Endothelial cell of umbilical vein (primary cell): ENCODE measurements at places on chromosomes 16 and 17. TPM values are rescaled to one million over a fixed set of nuclear protein-coding genes. Genes with fewer than 3 reads are reported as not detected.

PRAC2 gene
- not detected in 2 replicates for polyA plus RNA-seq

VAT1L gene
- 0.46 and 0.56 TPM in 2 replicates for polyA plus RNA-seq

KREMEN2 gene
- not detected in 2 replicates for polyA plus RNA-seq

CX3CL1 gene
- 2.0 TPM in 2 replicates for polyA plus RNA-seq

DNA sequence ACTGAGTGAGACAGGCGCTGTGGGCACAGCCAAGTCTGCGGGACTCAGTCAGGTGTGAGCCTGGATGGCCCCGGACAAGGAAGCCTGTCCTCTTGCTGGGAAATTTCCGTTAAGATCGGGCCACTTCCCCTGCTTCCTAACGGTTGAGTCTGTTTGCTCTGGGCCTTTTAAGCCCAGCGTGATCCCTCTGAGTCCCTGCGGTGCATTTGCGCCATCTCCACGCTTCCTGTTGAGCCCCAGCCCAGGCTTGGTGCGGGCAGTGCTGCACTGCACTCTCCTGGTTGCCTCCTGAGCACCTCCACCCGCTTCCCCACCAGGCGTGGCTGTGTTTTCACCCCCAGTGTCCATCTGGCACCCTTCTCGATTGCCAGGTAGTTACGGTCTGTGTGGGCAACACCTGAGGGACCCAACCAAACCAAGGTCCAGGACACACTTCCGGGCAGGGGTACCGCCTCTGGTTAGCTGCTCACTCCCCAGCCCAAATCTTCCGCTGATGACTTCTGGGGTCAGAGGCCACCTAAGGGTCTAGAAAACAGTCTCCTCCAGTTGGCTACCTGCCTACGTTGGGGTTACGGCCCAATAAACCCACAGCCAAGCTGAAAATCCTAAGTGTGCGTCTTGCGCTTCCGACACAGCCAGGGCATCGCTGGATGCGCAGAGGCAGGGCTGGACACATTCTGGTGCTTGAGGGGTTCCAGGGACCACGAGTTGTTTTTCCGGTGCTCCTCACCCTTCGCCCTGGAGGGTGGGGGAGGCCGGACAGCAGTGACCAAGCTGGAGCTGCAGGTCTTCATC is 1.4 kb upstream of the SLC25A10 start:
- peaks cover 3% of the 10 kb centered on the region for H3K36me3 ChIP-seq
- no peaks in the 10 kb centered on the region for H3K27me3 ChIP-seq
- no peak for DNase-seq
- H3K4me1 ChIP-seq = peaks cover 18% of the 10 kb centered on the region
- H3K27ac ChIP-seq = no peak overlapping the region

GRCh38 chr16:57720142-57720575 is 15.4 kb upstream of the KATNB1 start:
- peak; percentile 53 for DNase-seq
- no peak overlapping the region for H3K27ac ChIP-seq
- no peaks in the 10 kb centered on the region for H3K36me3 ChIP-seq

DNA sequence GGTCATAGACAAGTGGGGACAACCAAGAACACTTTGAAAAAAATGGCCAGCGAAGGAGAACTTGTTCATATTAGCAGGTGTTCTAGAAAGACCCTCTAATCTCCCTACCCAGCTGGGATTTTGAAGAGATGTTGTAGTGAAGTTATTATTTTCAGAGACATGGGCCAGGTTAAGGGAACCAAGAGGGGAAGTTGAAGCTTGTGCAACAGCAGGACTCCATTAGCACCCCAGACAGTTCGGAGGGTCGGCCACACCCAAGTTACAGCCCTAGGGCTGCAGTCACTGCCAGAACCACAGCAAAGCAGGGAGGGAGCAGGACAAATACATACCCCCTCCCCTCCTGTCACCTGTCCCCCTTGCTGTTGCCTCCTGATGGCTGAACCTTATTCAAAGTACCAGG is 42.3 kb downstream of the WSB1 start:
- no peaks in the 10 kb centered on the region for H3K36me3 ChIP-seq
- no peak overlapping the region for H3K27ac ChIP-seq
- no peak overlapping the region for H3K4me3 ChIP-seq
- no peak for DNase-seq

- DNase-seq = peak; percentile 61
- H3K4me3 ChIP-seq = peak overlapping the region; percentile 97
- H3K4me1 ChIP-seq = peaks cover 41% of the 10 kb centered on the region
- H3K27ac ChIP-seq = peak overlapping the region; percentile 80
- H3K36me3 ChIP-seq = no peaks in the 10 kb centered on the region
- H3K27me3 ChIP-seq = no peaks in the 10 kb centered on the region
Measured at GRCh38 chr17:48543107-48543853, 1.6 kb downstream of the HOXB2 start.

GRCh38 chr17:75864448-75864871 is 9.3 kb upstream of the WBP2 start:
- H3K36me3 ChIP-seq = no peaks in the 10 kb centered on the region
- no peak overlapping the region for H3K27ac ChIP-seq
- DNase-seq = no peak
- peaks cover under 1% of the 10 kb centered on the region for H3K4me1 ChIP-seq

GRCh38 chr16:21593530-21594289 is 5.7 kb upstream of the METTL9 start:
- no peak overlapping the region for H3K27ac ChIP-seq
- DNase-seq = no peak
- H3K27me3 ChIP-seq = no peaks in the 10 kb centered on the region
- H3K4me3 ChIP-seq = no peak overlapping the region
- H3K36me3 ChIP-seq = no peaks in the 10 kb centered on the region

- H3K36me3 ChIP-seq = no peaks in the 10 kb centered on the region
- H3K4me1 ChIP-seq = no peaks in the 10 kb centered on the region
- H3K27ac ChIP-seq = no peak overlapping the region
- no peaks in the 10 kb centered on the region for H3K27me3 ChIP-seq
Measured at GRCh38 chr17:72788950-72789585, 303.4 kb downstream of the SLC39A11 start.

GRCh38 chr16:1395444-1396031 is 19.0 kb downstream of the UNKL start:
- no peak overlapping the region for H3K27ac ChIP-seq
- no peak overlapping the region for H3K4me3 ChIP-seq
- no peaks in the 10 kb centered on the region for H3K4me1 ChIP-seq

GRCh38 chr17:5399767-5400166 is 19.7 kb downstream of the NUP88 start:
- H3K4me3 ChIP-seq = no peak overlapping the region
- no peak overlapping the region for H3K27ac ChIP-seq
- no peaks in the 10 kb centered on the region for H3K27me3 ChIP-seq

- peak; percentile 88 for DNase-seq
- no peaks in the 10 kb centered on the region for H3K36me3 ChIP-seq
- no peaks in the 10 kb centered on the region for H3K27me3 ChIP-seq
Measured at GRCh38 chr17:67374329-67375053, 2.6 kb upstream of the PITPNC1 start.

GRCh38 chr16:17397499-17397891 is 73.3 kb downstream of the XYLT1 start:
- H3K4me3 ChIP-seq = no peak overlapping the region
- H3K4me1 ChIP-seq = peaks cover 25% of the 10 kb centered on the region
- peak; percentile 79 for DNase-seq
- peak overlapping the region; percentile 94 for H3K27ac ChIP-seq

- peaks cover 4% of the 10 kb centered on the region for H3K36me3 ChIP-seq
- H3K4me1 ChIP-seq = peaks cover 31% of the 10 kb centered on the region
- H3K27ac ChIP-seq = no peak overlapping the region
- H3K4me3 ChIP-seq = no peak overlapping the region
- no peak for DNase-seq
Measured at GRCh38 chr17:35982409-35983191, 1.3 kb upstream of the CCL16 start.

DNA sequence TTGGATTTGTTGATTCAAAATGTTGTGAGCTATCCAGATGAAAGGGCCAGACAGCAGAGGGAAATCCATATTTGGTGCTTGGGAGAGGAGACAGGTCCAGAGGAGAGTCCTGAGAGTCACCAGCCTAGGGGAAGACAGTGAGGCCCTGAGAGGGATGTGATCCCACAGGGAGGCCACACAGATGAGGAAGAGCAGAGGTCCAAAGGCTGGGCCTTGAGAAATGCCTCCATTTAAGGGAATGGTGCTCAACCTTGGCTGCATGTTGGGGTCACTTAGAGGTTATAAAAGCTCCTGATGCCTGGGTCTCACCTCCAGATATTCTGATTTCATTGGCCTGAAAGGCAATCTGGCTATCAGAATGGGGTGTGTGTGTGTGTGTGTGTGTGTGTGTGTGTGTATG is 194.9 kb downstream of the UTP18 start:
- H3K4me3 ChIP-seq = no peak overlapping the region
- no peak for DNase-seq
- H3K27me3 ChIP-seq = no peaks in the 10 kb centered on the region
- no peaks in the 10 kb centered on the region for H3K36me3 ChIP-seq
- H3K27ac ChIP-seq = no peak overlapping the region
- H3K4me1 ChIP-seq = no peaks in the 10 kb centered on the region
